ENCODE measurements at places on chromosomes 4 and X. TPM values are rescaled to one million over a fixed set of nuclear protein-coding genes. Genes with fewer than 3 reads are reported as not detected.

PLS3 gene
- total RNA-seq = 3.1 TPM

DNA sequence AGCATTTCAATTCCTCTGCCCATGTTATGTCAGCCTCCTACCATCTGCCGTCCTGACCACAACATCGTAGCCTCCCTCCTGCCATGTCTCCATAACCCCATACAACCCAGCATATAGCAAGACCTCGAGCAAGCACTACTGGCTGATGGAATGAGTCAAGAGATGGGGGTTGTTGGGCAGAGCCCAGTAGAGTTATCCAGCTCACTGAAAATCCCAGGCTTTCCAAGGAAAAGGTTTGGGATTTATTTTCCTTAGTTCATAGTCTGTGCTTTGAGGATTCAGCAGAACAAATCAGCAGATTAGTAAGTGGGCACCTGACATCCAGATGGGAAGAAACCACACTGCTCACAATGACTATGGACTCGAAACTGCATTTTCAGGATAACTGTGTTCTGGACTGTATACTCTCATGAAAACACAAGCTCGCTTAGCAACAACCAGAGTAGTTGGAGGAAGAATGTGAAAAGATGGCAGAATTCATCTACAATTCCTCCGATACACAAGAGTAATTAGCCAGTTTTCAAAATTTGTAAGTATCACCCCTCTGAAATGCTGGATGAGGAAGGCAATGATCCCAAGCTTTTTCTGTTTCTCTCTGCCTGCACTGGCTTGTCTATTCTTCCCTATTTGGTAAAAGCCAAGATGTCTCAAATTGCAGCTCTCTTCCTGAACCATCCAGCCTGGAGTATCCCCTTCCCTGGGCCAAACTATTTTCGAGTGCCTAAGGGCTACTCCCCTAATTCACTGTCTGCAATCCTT is 186.2 kb upstream of the TBL1X start:
- H3K4me3 ChIP-seq = peak overlapping the region; percentile 51
- DNase-seq = no peak
- peaks cover 29% of the 10 kb centered on the region for H3K4me1 ChIP-seq
- no peaks in the 10 kb centered on the region for H3K27me3 ChIP-seq
- peaks cover 8% of the 10 kb centered on the region for H3K36me3 ChIP-seq
- H3K27ac ChIP-seq = peak overlapping the region; percentile 88

DNA sequence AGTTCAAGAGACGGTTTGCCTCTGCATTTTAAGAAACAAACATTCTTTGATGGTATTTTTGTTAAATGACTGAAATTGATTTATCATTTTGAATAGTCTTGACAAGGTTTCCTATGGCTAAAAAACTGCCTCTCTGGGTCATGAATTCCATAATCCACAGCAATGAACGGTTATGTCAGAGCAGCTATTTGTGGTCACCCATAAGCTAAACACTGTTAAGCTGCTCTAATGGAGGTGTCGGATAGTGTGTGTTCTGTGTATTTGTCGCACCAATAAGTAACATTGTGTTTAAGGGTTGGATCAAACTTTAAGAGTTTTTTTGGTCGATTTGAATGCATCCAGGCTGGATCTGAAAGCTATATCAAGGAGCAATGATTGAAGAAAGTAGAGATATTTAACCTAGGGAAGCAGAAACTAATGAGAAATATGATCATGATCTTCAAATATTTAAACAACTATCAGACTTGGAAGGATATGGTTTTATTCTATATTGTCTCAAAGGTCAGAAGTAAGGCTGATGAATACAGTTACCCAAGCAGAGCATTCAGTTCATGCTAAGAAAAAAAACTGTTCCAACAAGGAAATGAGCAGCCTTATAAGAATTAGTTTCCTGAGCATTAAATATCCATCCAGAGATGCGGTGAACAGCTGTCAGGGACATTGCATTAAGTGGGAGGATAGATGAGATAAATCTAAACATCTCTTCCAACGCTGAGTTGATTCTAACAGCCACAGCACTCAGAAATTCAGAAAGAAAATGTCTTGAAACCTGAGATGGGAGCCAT is 232.3 kb upstream of the RPS6KA3 start:
- H3K4me1 ChIP-seq = peaks cover 14% of the 10 kb centered on the region
- no peaks in the 10 kb centered on the region for H3K36me3 ChIP-seq
- H3K4me3 ChIP-seq = no peak overlapping the region
- DNase-seq = no peak
- H3K27ac ChIP-seq = no peak overlapping the region

GRCh38 chr4:73406548-73406875 is 2.4 kb downstream of the ALB start:
- no peak for DNase-seq
- H3K4me1 ChIP-seq = no peaks in the 10 kb centered on the region
- H3K27ac ChIP-seq = no peak overlapping the region
- H3K36me3 ChIP-seq = no peaks in the 10 kb centered on the region
- no peak overlapping the region for H3K4me3 ChIP-seq
- no peaks in the 10 kb centered on the region for H3K27me3 ChIP-seq

GRCh38 chr4:142121448-142122350 is 485.3 kb downstream of the IL15 start:
- no peak for DNase-seq
- peaks cover 23% of the 10 kb centered on the region for H3K4me1 ChIP-seq
- H3K27ac ChIP-seq = peak overlapping the region; percentile 54
- H3K4me3 ChIP-seq = no peak overlapping the region
- H3K36me3 ChIP-seq = peaks cover 77% of the 10 kb centered on the region

- no peak for DNase-seq
- H3K27me3 ChIP-seq = peaks cover 2% of the 10 kb centered on the region
- H3K36me3 ChIP-seq = no peaks in the 10 kb centered on the region
- peaks cover 3% of the 10 kb centered on the region for H3K4me1 ChIP-seq
Observed at GRCh38 chrX:150310417-150310816, 52.7 kb upstream of the MAMLD1 start.

DNA sequence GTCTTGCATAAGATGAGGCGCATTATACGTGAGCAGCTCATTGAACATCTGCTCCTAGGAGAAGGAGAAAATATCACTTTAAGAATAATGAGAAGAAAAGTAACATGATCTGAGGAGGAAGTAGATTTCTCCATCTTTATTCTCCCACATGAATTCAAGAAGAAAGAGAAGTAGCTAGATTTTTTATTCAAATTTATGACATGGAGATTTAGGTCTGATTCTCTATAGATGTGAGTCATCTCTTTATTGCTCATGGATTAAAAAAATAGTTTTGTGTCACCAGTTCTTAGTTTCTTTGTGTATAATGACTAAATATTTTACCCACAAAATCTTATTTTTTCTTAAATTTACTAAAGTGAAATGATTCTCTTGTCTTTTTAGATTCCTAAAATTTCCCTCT is 40.4 kb downstream of the HPGDS start:
- peaks cover 14% of the 10 kb centered on the region for H3K4me1 ChIP-seq
- no peak for DNase-seq
- H3K27ac ChIP-seq = no peak overlapping the region
- H3K4me3 ChIP-seq = no peak overlapping the region

DNA sequence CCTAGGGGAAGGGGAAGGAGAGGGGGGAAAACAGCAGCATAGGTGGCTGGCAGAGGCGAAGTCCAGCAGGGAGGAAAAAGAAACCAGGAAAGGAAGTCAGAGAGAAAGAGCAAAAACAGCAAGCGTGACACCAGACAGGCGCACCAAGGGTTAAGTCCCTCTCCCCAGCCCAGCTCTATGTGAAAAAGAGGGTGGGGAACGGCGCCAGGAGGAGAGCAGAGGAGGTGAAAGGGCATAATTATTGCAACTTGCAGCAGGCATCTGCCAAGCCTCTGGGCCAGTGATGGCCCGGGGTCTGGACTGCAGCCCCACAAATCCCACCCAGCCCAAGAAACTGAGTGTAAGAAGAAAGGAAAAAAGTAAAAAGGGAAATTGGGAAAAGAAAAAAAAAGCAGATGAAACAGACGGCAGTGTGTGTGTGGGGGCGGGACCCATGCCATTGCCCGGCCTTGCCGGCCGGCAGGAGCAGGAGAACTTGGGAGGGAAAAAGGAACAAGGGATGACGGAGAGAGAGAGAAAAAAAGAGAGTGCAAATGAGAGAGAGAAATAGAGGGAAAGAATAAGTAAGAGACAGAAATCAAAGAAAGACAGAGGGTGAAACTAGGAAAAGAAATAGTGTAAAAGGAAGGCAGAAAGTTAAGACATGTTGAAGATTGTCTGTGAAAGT is 14.1 kb upstream of the RHOXF2 start:
- H3K36me3 ChIP-seq = no peaks in the 10 kb centered on the region
- no peaks in the 10 kb centered on the region for H3K27me3 ChIP-seq
- peaks cover 16% of the 10 kb centered on the region for H3K4me1 ChIP-seq
- H3K4me3 ChIP-seq = no peak overlapping the region
- no peak overlapping the region for H3K27ac ChIP-seq

GRCh38 chr4:184053434-184053833 is 148.3 kb downstream of the STOX2 start:
- no peaks in the 10 kb centered on the region for H3K4me1 ChIP-seq
- no peaks in the 10 kb centered on the region for H3K36me3 ChIP-seq
- DNase-seq = no peak
- no peak overlapping the region for H3K4me3 ChIP-seq

Measured in activated T-helper 2 cell treated with anti-CD3 and anti-CD28 coated beads, Interferon-gamma antibody, Interleukin-2, Interleukin-4, amounts not matched to agents 10 μg/mL and 5 μg/mL and 100 μg/mL, durations not matched to agents 14 hours and 24 hours and 36 hours (primary cell).